ENCODE measurements at places on chromosomes 4 and X.

DNA sequence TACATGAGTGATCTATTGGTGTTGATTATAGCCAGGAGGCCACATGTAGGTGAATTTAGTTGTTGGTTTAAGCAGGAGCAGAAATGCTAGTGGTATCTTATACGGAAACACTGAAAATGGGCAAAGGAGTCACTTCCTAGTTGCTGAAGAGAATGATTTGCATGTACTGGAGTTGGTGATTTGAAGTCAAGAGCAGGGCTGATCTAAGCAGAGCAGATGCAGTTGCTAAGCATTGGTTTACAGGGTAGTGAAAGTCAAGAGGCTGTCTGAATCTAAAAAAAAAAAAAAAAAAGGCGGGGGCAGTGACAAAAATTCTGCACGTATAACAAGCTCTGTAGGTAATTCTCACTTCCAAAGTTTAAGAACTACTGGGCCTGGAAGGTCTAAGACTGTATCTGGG, 90.4 kb upstream of the HPRT1 start:
- no peak for DNase-seq

DNA sequence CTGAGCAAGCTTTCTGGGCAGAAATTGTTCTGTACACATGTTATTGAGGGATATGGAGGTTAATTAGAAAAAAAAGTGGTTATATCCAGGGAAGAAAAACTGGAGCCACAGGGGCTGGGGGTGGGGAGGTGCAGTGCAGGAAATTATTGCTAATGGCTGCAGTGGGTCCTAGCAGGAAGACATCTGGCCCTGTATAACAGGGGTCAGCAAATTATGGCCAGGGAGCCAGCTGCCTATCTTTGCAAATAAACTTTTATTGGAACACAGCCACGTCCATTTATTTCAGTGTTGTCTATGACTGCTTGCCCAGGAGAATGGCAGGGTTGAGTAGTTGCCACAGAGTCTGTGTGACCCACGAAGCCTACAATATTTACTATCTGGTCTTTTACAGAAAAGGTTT, 23.4 kb upstream of the PRPS2 start:
- DNase-seq, result no peak

GRCh38 chr4:40486534-40486933, 143.1 kb downstream of the RBM47 start:
- DNase-seq, result no peak

- DNase-seq, result no peak
Observed at GRCh38 chr4:152585023-152585441, 49.1 kb upstream of the FBXW7 start.

GRCh38 chr4:71941001-71941400, 90.8 kb upstream of the NPFFR2 start:
- no peak for DNase-seq

DNA sequence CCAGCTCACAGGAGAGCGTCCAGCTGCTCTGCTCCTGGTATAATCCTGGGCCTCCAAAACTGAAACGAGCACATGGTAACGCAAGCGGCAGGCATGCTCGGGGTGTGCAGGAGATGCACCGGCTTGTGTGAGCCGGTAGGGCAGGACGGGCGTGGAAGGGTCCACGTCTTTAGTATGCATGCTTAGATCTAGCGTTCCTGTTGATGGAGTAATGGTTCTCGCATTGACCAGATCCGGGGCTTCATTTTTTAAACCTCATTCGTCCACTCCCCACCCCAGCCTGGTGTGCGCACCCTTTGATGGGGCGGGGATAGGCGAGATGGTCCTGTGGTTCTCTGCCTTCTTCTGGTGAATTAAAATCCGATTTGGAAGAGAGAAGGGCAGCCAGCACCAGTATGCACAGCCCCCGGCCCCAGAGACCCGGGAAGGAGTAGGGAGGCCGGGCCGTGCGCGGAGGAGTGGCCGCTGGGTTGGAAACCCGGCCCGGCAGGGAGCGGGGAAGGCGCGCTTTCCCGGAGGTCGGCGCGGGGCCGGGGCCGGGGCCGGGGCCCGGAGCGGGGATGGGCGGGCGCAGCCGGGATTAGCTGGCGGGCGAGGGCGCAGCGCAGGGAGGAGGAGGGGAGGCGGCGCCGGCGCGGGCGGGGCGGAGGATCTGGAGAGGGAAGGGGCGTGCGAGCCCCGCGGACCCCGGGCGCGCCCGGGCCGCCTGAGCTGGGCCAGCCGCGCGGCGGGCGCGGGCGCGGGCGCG, 39.9 kb downstream of the FAM149A start:
- no peak for DNase-seq

DNA sequence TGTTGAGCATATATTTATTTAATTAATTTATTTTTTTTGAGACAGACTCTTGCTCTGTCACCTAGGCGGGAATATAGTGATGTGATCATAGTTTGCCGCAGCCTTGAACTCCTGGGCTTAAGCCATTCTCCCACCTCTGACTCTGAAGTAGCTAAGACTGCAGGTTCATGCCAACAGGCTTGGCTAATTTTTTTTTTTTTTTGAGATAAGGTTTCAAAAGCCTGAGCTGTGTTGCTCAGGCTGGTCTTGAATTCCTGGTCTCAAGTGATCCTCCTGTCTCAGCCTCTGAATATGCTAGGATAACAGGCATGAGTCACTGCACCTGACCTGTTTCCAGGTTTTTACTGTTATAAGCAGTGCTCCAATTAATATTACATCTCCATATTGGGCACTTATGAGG, 4.8 kb downstream of the ADD1 start:
- no peak for DNase-seq

DNA sequence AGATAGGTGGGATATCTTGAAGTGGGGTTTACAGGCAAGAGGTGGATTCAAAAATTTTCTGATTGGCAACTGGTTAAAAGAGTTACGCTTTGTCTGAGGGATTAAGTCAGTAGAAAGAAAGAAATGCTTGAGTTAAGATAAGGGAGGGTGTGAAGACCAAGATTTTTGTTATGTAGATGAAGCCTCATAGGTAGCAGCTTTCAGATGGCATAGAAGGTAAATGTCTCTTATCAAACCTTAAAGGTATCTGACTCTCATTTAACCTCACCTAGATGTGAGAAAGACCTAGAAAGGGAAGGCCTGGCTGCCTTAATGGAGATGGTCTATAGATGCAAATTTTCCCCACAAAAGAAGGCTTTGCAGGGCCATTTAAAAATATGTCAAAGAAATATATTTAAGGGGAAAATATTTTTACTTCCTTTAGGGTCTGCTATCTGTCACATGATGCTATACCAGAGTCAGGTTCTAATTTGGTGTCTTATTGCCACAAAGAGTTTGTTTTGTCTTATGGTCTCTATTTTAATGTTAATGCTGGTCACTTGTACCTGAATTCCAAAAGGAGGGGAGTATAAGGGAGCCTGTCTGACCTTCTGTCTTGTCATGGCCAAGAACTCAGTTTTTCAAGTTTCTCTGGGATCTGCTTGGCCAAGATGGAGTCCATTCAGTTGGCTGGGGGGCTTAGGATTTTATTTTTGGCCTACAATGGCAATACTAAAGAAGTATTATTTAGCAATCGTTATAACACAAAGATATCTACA, 699.1 kb upstream of the AMOT start:
- DNase-seq, result no peak

DNA sequence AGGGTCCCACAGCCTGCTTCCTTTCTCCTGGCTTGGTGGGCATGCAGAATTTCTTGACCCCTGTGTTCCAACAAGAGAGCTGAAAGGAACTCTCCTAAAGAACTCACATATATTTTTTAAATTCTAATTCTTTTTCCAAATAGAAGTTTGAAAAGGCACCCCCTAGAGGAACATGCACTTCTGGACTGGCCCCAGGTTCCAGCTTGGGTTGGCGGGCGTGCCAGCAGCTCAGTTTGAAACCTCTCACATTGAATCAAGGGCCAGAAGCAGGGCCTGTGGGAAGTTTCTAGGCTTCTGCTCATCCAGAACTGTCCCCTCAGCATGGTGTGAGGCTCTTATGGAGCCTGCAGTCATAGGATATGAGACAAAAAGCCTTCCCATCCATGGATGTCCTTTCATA, 132.6 kb downstream of the ATG4A start:
- DNase-seq, result no peak

GRCh38 chrX:24946369-24946768, 69.4 kb downstream of the ARX start:
- no peak for DNase-seq

DNA sequence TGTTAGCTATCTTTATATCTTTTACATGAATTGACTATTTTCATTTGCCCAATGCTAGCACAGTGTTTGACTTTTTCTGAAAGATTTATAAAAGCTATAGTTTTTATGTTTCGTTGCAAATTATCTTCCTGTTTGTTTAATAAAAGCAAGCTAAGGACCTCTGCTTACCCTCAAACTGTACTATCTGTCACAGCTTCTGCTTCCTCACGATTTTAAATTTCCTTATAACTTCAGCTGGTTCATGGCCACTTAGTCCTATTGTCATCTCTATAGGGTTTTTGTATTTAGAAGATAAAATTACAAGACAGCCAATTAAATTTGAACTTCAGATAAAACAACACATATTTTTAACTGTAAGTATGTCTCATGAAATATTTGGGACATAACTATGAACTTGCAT, 494.0 kb downstream of the PDGFC start:
- no peak for DNase-seq

GRCh38 chrX:136646602-136647239, 1.2 kb upstream of the CD40LG start:
- DNase-seq, result no peak

DNA sequence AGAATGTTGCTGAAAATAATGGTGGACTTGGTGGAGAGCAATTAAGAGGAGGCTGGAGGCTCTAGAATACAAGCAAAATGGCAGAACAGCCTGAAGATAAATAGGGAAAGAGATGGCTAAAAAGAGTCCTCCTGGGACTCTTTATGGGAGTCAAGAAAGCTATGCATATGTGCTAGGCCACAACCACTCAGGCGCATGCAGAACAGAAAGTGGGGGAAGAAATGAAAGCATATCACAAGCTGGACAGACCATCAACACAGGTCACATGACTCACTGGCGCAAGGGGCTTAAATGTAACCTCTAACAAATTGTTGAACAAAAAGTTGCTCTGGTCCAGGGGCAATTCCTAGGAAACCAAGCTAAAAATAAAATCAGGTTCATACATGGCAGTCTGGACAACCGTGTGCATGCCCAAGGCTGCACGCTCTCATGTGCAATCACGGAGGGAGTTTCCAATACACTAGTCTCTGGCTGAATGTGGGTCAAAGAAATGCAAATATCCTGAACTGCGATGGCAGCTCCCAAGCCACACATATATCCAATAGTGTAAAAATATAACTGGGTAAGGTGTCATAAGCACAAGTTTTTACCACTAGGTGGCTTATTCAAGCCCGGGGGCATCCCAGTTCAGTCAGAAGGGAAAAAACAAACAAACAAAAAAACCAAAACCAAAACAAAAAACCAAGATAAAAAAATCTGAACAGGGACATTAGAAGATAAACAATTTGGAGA, 45.4 kb downstream of the ZNF711 start:
- no peak for DNase-seq

GRCh38 chr4:12138488-12138887, 709.8 kb upstream of the HS3ST1 start:
- DNase-seq, result no peak

GRCh38 chr4:104772849-104773248, 278.2 kb upstream of the CXXC4 start:
- no peak for DNase-seq

- DNase-seq, result no peak
Observed at GRCh38 chr4:168421671-168422070, 58.6 kb downstream of the DDX60L start.

DNA sequence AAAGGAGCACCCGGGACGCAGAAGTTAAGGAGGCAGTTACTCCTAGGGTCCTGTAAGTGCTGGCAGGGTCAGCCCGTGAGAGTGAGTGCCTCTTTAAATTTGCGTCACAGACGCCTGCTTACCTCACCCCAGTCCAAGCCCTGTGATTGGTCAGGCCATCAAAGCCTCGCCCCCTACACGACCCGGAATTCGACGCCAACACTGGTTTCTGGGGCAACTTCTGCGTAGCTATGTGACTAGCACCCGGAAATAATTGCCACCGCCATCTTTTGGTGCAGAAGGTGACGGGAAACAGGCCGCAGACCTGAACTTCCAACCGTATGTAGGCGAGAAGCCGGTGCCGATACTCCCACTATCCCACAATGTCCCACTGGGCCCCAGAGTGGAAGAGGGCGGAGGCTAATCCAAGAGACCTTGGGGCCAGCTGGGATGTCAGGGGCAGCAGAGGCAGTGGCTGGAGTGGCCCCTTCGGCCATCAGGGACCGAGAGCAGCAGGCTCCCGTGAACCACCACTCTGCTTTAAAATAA, at the start of gene DDX53:
DDX53 (plus strand) TSS at position 265 of the 528 bp plus-strand sequence; CDS start at position 363, 98 bp downstream.
- no peak for DNase-seq
